ENCODE measurements at places on chromosomes 6 and 20.

DNA sequence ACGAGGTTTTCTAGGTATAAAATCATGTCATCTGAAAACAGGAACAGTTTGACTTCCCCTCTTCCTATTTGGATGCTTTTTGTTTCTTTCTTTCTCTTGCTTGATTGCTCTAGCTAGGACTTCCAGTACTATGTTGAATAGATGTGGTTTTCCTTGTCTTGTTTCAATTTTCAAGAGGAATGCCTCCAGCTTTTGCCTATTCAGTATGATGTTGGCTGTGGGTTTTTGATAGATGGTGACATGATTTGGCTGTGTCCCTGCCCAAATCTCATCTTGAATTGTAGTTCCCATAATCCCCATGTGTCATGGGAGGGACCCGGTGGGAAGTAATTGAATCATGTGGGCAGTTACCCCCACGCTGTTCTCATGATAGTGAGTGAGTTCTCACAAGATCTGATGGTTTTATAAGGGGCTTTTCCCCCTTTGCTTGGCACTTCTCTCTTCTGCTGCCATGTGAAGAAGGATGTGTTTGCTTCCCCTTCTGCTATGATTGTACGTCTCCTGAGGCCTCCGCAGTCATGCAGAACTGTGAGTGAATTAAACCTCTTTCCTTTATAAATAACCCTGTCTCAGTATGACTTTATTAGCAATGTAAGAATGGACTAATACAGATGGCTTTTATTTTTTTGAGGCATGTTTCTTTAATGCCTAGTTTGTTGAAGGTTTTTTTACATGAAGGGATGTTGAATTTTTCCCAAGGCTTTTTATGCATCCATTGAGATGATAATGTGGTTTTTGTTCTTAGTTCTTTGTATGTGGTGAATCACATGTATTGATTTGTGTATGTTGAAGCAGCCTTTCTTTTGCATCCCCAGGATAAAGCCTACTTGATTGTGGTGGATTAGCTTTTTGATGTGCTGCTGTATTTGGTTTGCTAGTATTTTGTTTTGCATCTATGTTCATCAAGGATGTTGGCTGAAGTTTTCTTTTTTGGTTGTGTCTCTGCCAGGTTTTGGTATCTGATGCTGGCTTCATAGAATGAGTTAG lies 239.1 kb downstream of the THBS2 start:
- no peak overlapping the region for H3K4me3 ChIP-seq
- DNase-seq = no peak
- H3K36me3 ChIP-seq = no peaks in the 10 kb centered on the region

- H3K4me3 ChIP-seq = no peak overlapping the region
- no peaks in the 10 kb centered on the region for H3K27me3 ChIP-seq
- DNase-seq = no peak
- peaks cover 10% of the 10 kb centered on the region for H3K4me1 ChIP-seq
These were observed 11.7 kb downstream of the ARFGEF2 start for GRCh38 chr20:48933017-48933766.

GRCh38 chr6:129683601-129684322 lies 26.2 kb downstream of the ARHGAP18 start:
- H3K27ac ChIP-seq = peak overlapping the region; percentile 77
- H3K4me3 ChIP-seq = peak overlapping the region; percentile 47
- DNase-seq = peak; percentile 55
- H3K36me3 ChIP-seq = peaks cover 4% of the 10 kb centered on the region
- H3K4me1 ChIP-seq = peaks cover 63% of the 10 kb centered on the region
- no peaks in the 10 kb centered on the region for H3K27me3 ChIP-seq

DNA sequence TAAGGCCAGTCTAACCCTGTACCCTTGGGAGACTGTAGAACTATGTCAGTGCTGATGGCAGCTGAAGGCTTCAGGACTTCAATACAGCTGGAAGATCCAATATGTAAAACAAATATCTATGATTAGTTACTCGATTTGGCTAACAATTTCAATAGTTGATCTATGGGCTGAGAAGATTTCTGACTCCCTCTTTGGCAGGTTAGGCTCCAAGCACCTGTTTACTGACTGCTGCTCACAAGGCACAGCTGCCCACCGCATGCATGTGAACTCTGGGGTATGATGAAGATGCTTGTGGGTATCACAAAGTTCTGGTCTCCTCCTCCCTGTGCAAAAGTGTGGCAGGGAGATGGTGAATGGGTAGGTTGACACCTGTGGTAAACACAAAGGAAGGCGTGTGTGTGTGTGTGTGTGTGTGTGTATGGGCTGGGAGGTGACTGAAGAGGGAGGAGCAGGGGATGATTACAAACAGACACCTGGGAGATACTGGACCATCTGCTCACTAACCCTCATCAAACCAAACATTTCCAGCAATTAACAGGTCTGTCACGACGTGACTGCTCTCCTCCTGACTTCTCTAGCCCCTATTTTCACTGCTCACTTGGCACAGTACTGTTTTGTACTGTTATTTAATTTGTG lies 18.1 kb downstream of the ELMO2 start:
- H3K36me3 ChIP-seq = peaks cover 53% of the 10 kb centered on the region
- no peak overlapping the region for H3K27ac ChIP-seq
- H3K4me3 ChIP-seq = no peak overlapping the region
- H3K27me3 ChIP-seq = no peaks in the 10 kb centered on the region
- no peaks in the 10 kb centered on the region for H3K4me1 ChIP-seq
- no peak for DNase-seq

DNA sequence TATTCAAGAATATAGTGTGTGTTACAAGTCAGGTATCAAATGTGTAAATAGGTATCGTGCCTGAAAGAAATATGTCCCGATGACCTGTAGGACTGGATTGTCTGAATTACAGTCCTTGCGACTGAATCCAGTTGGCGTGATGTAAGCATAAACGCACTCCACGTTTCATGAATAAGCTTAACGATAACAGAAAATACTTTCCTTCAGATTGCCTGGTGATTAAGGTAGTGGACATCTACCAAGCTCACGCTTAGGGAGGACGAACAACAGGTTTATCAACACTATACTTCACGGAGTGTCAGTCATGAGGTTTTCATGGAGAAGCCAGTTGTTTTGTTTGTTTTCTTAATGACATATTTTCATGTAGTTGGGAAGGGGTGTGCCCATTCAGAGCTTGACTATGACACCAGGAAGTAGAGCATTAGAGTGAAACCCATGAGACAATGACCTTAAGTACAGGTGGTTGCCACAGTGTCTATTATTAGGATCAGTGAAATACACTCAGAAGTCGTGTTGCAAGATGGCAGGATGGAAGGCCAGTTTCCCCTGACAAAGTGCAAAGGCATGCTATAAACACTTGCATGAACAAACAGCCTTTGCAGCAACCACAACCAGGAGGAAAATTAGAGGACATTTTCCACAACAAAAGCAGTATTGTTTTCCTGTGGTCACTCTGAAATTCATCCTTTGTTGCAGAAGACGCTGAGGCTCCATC lies 305.8 kb upstream of the PRDM1 start:
- no peaks in the 10 kb centered on the region for H3K27me3 ChIP-seq
- no peak overlapping the region for H3K27ac ChIP-seq
- H3K4me3 ChIP-seq = no peak overlapping the region
- peaks cover 61% of the 10 kb centered on the region for H3K4me1 ChIP-seq

DNA sequence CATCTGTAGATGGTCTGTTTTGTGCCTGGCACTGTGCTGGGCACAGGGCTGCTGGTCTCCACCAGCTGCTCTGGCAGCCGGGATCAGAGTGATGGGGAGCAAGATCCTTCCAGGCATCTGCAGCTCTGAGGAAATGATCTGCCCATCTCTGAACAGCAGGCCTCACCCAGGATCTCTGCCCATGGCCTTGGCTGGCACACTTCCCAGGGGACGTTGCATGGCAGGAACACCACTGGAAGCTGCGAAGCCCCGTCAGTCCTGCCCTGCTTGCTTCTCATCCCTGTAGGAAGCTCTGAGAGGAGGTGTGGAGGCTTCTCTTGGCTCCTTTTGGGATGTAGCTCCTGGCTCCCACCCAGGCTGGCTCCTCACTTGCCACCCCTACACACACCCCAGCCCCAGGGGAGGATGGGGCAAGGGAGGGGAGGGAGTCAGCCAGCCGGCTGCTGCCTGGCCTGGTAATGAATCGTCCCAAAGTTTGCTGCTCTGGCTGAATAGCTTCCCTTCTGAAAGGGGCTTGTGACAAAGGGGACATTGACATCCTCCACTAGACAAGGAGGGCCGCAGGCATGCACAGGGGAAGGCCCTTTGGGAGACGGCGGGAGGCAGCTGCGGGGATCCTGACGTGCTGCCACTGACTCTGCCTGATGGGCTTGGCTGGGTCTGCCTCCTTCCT lies 108.9 kb downstream of the VEGFA start:
- H3K4me1 ChIP-seq = no peaks in the 10 kb centered on the region
- DNase-seq = no peak
- H3K36me3 ChIP-seq = no peaks in the 10 kb centered on the region
- H3K27me3 ChIP-seq = no peaks in the 10 kb centered on the region

DNA sequence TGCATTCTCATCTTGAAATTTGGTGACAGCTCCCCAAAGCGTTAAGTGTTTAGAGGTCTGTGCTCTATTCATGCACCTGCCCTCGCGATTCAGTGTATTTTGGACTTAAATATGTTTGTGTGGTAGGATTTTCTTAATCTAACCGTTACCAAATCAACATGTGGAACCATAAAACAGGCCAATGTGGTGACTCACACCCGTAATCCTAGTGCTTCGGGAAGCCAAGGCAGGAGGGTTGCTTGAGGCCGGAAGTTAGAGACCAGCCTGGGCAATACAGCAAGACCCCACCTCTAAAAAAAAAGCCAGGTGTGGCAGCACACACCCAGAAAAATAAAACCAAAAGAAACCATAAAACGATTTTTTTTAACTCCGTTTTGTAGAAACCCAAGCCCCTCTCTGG lies 31.5 kb downstream of the PYGB start:
- no peak overlapping the region for H3K27ac ChIP-seq
- no peak for DNase-seq
- H3K27me3 ChIP-seq = no peaks in the 10 kb centered on the region
- no peaks in the 10 kb centered on the region for H3K4me1 ChIP-seq
- H3K4me3 ChIP-seq = no peak overlapping the region

DNA sequence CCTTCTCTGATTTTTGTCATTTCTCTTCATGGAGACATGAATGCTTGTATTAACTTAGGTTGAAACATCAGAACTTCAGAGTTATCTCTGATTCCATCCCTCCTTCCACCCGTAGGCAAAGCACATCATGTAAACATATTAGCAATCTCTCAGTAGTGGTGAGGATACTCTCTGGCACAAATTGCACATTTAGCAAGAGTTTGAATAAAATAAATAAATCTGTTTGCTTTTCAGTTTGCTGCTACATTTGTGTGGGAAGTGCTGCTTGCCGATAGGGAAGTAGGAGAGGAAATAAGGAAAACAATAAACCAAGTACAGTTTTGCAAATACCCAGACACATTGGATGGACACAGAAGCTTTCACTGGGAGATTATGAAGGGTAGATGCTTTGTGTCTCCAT lies 359.0 kb downstream of the BCKDHB start:
- no peaks in the 10 kb centered on the region for H3K36me3 ChIP-seq
- H3K4me3 ChIP-seq = no peak overlapping the region
- no peak for DNase-seq
- no peak overlapping the region for H3K27ac ChIP-seq
- H3K4me1 ChIP-seq = no peaks in the 10 kb centered on the region

DNA sequence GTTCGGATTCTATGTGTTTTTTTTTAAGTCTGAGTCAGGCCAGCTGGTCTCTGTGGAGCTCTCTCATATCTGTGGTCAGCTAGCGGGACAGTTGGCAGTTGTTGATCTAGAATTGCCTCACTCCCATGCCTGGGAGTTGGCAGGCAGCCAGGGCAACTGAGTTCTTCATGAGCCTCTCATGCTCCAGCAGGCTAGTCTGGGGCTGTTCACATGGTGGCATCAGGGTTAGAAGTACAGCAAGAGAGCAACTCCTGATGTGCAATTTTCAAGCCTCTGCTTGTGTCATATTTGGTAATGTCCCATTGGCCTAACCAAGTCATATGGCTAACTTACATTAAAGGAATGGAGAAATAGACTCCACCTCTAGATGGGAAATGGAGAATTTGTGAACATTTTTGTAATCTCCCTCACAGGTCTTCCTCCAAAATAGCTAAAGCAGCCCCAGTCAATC lies 6.7 kb upstream of the IFT52 start:
- no peak for DNase-seq
- H3K4me1 ChIP-seq = no peaks in the 10 kb centered on the region
- peaks cover 5% of the 10 kb centered on the region for H3K27me3 ChIP-seq
- no peak overlapping the region for H3K4me3 ChIP-seq
- no peaks in the 10 kb centered on the region for H3K36me3 ChIP-seq

- peaks cover 12% of the 10 kb centered on the region for H3K27me3 ChIP-seq
- no peak within 1 kb of the TSS for H3K27ac ChIP-seq
- H3K4me1 ChIP-seq = no peaks in the 10 kb centered on the region
- DNase-seq = no peak
These were observed at the start of gene SIGLEC1 for GRCh38 chr20:3712279-3712873. Gene SIGLEC1, minus strand, starts transcription at chr20:3712600. Its CDS starts 5,472 bp downstream, at chr20:3707128.

GRCh38 chr20:16533502-16533901 lies 39.7 kb downstream of the KIF16B start:
- H3K36me3 ChIP-seq = no peaks in the 10 kb centered on the region
- H3K27ac ChIP-seq = no peak overlapping the region
- no peak for DNase-seq
- H3K27me3 ChIP-seq = no peaks in the 10 kb centered on the region
- H3K4me3 ChIP-seq = no peak overlapping the region
- no peaks in the 10 kb centered on the region for H3K4me1 ChIP-seq

GRCh38 chr20:47088335-47088734 lies 193.7 kb downstream of the EYA2 start:
- H3K4me1 ChIP-seq = no peaks in the 10 kb centered on the region
- H3K27me3 ChIP-seq = peaks cover 2% of the 10 kb centered on the region
- no peak for DNase-seq
- no peak overlapping the region for H3K4me3 ChIP-seq

- no peaks in the 10 kb centered on the region for H3K36me3 ChIP-seq
- no peak for DNase-seq
- peaks cover 2% of the 10 kb centered on the region for H3K27me3 ChIP-seq
- H3K4me3 ChIP-seq = no peak overlapping the region
- H3K27ac ChIP-seq = no peak overlapping the region
These were observed 415.9 kb downstream of the CD83 start for GRCh38 chr6:14533446-14533845.

DNA sequence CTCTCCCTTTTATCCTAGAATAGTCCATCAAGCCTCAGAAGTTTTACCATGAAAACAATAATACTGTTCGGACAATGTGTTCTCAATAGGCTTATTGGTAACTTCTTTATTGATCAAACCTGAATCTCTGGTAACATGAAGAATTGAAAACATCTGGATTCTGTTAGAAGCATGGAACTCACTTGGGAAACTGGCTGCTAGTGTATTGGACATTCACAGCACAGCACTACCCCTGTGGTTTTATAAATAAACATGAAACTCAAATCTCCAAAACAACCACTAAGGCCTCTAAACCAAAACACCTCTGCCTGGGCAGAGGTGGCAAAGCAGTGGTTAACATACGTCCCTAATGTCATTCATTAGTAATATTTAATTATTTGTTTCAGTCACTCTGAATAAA lies 157.6 kb upstream of the KCNQ5 start:
- no peaks in the 10 kb centered on the region for H3K36me3 ChIP-seq
- H3K27me3 ChIP-seq = peaks cover 6% of the 10 kb centered on the region
- H3K4me1 ChIP-seq = no peaks in the 10 kb centered on the region
- H3K27ac ChIP-seq = no peak overlapping the region
- DNase-seq = no peak

GRCh38 chr6:137724495-137725211 lies 142.4 kb upstream of the TNFAIP3 start:
- peaks cover 19% of the 10 kb centered on the region for H3K4me1 ChIP-seq
- no peak for DNase-seq
- H3K27me3 ChIP-seq = peaks cover 2% of the 10 kb centered on the region
- peaks cover 4% of the 10 kb centered on the region for H3K36me3 ChIP-seq
- no peak overlapping the region for H3K27ac ChIP-seq
- no peak overlapping the region for H3K4me3 ChIP-seq

Measured in activated T-helper 1 cell treated with anti-CD3 and anti-CD28 coated beads, Interleukin-12 subunit alpha, Interleukin-12 subunit beta, Interleukin-2, Interleukin-4 antibody, amounts not matched to agents 30 ng/mL and 10 ng/mL and 1 ng/mL, durations not matched to agents 14 hours and 24 hours and 36 hours (primary cell).